Occipital lobe (tissue), 3 donors: ENCODE measurements at places on chromosomes 7 and 10.

DNA sequence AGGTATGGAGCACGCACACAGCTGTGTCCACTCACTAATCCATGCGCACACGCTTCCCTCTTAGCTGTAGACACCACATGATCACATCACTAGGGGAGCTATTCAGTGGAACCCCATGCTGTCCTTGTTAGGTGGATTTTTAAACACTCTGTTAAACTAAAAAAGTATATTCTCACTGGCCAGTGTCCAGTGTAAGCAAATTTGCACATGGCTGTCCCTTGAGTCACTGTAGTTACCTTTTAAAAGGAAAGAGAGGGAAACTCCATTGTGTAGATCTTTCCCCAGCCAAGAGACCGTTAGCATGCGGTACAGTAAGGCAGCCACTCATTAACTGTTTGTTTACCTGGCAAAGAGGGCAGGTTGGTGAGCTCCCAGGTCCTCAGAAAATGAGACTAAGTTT, 81.6 kb upstream of the INSYN2A start:
- DNase-seq = no peak

GRCh38 chr10:109956454-109957091, 33.3 kb upstream of the XPNPEP1 start:
- DNase-seq = no peak

DNA sequence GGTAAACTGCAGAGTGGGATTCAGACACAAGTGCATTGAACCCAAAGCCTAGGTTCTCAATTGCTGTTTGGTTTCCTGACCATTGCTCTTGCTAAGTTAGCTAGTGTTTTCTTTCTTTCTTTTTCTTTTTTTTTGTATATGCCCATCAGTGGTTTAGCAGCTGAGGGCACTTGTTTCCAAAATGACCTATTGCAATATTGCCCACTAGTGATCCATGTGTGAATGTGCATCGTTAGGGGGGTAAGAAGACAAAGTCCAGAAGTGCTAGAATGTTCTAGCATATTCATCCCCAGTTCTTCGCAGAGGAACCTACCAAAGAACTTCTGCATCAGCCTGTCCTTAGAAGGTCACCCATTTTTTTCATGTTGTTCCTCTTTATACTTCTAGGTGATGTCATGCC, 252.8 kb upstream of the GPR26 start:
- DNase-seq = no peak

DNA sequence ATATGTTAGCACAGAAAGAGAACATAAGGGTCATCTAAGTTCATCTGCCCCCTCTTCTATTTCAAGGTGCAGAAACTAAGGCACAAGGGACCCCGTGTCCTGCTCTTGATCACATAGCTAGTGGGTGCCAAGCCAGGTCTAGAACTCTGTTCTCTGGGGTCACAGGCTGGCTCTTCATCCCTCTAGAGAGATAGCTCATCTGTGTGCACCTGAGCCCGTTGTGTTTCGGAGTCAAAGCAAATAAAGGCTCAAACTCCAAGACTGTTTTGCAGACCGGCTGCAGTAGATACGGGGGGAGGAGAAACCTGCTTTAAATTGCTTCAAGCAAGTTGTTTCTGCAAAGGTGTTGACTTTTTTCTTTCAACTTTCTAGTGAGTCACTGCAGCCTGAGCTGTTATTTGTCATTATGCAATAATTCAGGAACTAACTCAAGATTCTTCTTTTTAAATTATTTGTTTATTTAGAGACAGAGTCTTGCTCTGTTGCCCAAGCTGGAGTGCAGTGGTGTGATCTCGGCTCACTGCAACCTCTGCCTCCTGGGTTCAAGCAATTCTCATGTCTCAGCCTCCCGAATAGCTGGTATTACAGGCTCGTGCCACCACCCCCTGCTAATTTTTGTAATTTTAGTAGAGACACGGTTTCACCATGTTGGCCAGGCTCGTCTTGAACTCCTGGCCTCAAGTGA, 6.5 kb downstream of the BLVRA start:
- DNase-seq = no peak

DNA sequence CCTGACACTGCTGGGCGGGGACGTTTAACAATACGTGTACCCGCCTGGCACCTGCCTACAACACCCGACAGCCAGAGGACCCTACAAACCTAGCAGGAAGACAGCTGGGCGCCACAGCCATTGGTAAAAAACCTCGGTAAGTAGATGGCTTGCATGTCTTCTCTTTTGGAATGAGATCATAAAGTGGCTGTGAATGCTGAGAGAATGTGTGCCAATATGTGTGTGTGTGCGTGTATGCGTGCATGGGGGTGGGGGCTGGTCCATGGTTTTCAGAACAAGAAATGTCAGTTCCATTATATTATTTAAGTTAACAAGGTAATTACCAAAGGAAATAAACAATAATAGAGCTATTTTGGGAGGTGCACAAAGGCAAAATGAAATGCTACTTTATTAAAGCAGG, 39.2 kb downstream of the PAPOLB start:
- no peak for DNase-seq

GRCh38 chr10:79229071-79229541, 118.2 kb upstream of the PPIF start:
- no peak for DNase-seq
